Cortex of kidney (tissue), 1 donor: ENCODE measurements at places on chromosomes 16 and 17.
A peak's percentile ranks its signal among the peaks of the same experiment; 100 is the strongest.

- DNase-seq, result no peak
Observed at GRCh38 chr17:67554634-67555033, 163.1 kb upstream of the NOL11 start.

DNA sequence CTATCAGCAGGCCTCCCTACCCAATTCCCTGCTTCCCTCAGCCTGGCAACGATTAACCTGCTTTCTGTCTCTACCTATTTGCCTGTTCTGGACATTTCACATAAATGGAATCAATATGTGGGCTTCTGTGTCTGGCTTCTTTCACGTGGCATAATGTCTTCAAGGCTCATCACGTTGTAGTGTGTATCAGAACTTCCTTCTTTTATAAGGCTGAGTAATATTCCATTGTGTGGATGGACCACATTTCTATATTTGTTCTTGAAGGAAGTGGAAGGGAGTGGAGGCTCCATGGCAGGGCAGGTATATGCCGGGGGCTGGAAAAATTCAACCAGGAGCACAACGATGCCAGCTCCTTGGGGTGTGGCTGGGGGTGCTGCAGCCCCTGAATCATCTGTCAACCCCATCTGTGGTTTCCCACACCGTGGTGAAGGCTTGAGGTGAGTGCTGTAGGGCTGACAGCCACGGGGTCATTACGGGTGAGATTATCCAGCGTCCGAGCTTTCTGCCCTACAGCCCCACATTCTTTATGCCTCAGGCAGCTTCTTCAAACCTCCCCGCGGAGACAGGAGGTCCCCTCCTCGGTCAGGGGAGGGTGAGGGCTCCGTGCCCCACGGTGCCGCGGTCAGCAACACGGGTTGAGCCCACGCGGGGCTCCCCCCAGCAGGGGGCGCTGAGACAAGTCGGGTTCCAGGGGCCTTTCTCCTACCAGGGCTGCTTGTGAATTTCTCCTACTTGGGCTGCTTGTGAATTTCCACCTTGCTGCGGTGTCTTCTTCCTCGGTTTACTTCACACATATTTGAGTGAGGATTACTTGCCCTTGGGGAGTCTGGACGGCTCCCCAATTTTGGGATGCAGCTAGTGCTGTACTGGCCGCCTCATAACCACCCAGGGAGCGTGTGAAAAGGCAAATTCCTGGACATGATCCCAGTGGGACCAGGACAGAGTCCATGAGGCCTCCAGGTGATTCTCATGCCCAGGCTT, 18.3 kb upstream of the WFIKKN2 start:
- no peak for DNase-seq

DNA sequence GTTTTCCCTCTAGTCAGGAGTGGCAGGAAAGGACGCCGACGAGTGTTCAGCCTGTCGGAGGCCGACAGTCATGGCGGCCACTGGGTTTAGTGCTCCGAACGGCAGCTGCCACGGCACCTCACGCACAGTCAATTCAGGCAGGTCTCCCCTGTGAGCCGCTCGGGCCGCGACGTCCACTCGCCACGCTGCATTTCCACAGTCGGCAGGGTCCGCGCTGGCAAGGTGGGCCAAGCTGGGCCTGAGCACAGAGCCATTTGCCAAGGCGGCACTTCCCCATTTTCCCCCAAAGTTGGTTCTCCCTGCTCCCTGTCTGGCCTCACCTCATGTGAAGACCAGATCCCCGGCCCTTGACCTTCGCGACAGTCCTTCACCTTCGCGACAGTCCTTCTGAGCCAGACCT, 81.9 kb downstream of the SOCS1 start:
- DNase-seq, result no peak

GRCh38 chr17:72853440-72854415, 238.8 kb downstream of the SLC39A11 start:
- no peak for DNase-seq

- DNase-seq, result no peak
Observed at GRCh38 chr17:68674029-68674925, 73.1 kb upstream of the FAM20A start.

- DNase-seq, result no peak
Observed at GRCh38 chr16:16815641-16816040, 436.7 kb downstream of the NPIPA7 start.

- DNase-seq, result no peak
Observed at GRCh38 chr16:24800586-24800985, 45.2 kb upstream of the SLC5A11 start.

- DNase-seq, result no peak
Observed at GRCh38 chr17:28547096-28547622, 5.3 kb downstream of the UNC119 start.

- no peak for DNase-seq
Observed at GRCh38 chr16:11819798-11820197, 22.7 kb upstream of the ZC3H7A start.

GRCh38 chr17:61005358-61005757, 327.7 kb downstream of the BCAS3 start:
- no peak for DNase-seq

- no peak for DNase-seq
Observed at GRCh38 chr16:26651464-26651863, 415.3 kb upstream of the C16orf82 start.

- DNase-seq, result no peak
Observed at GRCh38 chr17:50328363-50329325, 17.3 kb upstream of the XYLT2 start.

DNA sequence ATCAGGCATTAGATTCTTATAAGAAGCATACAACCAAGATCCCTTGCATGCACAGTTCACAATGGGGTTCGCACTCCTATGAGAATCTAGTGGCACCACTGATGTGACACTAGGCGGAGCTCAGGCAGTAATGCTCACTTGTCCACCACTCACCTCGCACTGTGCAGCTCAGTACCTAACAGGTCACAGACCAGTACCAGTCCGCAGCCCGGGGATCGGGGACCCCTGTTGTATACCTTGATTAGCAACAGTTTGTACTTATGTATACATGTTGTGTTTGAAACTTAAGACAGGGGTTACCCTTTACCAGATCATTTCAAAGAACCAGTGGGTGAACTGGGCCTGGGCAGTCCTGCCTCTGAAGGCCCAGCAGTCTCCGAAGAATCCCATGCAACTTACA, 103.7 kb downstream of the PMP22 start:
- DNase-seq, result no peak

DNA sequence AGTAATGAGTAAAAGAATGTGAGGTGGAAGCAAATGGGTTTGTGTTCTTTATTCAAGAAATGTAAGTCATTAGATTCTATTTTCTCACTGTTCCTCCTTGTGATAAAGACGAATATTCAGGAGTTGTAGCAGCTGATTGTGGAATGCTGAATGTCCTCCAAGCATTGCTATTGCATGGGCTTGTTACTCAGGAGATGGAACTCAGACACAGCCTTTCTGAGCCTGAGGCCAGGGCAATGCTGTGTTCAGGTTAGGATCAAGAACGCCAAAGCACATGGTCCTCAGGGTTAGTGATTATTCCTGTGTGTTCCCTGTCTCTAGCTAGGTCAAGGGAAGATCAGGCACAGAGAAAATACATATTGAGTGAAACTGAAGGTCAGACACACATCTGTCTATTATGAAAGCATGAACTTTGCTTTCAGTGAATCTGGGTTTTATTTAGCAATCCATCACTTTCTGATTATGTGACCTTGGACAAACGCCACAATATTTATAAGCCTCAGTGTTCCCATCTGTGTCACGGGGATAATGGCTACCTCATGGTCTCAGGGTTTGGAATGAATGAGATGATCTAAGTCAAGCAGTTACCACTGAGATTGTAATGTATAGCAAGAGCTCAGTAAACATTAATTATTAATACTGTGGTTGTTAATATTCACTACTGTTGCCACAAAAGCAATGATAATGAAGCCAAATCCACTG, 426.8 kb upstream of the DYNLRB2 start:
- no peak for DNase-seq

- DNase-seq, result no peak
Observed at GRCh38 chr17:27199948-27200347, 94.0 kb upstream of the WSB1 start.

DNA sequence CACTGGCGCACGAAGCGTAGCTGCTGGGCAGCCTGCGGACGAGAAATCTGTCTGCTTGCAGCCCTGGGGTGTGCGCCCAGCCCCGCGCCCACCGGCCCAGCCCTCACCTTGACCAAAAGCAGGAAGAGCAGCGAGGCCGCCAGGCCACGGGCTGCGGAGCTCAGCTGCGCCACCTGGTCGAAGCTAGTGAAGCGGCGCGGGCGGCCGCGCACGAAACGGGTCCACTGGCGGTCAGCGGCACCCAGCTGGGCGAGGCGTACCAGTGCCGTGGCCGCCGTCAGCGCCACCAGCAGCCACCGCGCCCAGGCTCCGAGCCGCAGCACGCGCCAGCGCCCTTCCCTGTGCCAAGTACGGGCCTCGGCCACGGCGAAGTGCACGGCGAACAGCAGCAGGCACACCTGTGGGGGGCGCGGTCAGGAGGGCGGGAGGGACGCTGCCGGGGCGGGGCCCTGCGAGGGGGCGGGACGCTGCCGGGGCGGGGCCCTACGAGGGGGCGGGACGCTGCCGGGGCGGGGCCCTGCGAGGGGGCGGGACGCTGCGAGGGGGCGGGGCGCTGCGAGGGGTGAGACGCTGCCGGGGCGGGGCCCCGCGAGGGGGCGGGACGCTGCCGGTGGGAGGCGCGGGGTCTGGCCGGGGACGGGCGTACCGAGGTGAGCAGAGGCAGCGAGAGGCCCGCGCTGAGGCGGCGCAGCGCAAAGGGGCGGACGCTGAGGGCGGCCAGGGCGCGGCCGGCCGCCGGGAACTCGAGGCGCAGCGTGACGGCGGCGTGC, 43.2 kb downstream of the TSC2 start:
- peak; percentile 51 for DNase-seq

GRCh38 chr17:74079537-74080300, 123.8 kb upstream of the RPL38 start:
- DNase-seq, result no peak

- no peak for DNase-seq
Observed at GRCh38 chr17:39702901-39703893, 3.3 kb downstream of the ERBB2 start.

DNA sequence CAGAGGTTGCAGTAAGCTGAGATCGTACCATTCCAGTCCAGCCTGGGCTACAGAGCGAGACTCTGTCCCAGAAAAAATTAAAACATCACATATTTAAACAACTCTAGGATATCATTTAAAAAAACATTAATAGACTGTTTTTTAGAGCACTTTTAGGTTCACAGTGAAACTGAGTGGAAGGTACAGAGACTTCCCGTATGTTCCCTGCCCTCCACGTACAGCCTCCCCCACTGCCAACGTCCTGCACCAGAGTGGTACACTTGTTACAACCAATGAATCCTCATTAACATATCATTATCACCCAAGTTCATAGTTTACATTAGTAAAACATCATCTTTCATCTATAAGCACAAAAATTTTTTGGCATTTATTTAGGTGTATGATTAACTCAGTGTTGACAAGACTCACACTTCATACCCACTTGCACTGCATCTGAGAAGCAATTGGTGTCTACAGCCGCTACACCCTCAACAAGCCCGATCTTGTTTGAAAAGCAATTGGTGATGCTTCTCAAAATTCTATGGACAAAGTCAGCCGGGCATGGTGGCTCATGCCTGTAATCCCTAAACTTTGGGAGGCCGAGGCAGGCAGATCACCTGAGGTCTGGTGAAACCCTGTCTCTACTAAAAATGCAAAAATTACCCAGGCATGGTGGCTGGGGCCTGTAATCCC, 39.9 kb upstream of the STH start:
- DNase-seq, result no peak

DNA sequence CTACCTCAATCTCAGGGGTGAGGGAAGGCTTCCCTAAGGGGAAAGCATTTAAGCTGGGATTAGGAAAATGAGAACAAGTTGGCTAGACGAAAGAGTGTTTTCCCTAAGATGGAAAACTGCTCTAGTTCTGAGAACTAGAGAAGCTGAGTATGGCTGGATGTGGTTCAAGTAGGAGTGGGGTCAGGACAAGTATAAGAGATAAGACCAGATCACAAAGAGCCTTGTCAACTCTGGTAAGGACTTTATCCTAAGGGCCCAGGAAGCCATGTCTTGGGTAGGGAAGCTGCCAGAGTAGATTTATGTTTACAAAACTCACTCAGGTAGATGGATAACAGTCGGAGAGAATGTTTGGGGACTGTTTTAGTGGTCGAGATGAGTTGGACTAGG, 1.7 kb downstream of the ANKS4B start:
- no peak for DNase-seq

DNA sequence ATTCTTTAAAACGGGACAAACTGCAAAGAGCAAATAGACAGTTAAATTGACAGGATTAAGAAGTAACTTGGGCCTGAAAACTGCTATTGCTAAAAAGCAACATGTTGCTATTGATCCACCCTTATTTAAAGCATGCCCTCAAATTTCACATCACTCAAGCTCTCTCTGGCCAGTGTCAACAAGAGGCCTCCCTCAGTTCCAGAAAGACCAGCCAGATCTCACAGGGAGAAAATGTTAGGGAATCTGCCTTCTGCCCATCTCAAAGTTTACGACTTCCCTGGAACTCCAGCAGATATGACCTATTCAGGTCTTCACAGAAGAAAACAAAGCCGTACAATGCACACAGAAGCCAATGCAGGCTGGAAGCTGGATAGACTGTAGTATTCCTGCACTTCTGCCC, 8.9 kb downstream of the CFAP20 start:
- no peak for DNase-seq

DNA sequence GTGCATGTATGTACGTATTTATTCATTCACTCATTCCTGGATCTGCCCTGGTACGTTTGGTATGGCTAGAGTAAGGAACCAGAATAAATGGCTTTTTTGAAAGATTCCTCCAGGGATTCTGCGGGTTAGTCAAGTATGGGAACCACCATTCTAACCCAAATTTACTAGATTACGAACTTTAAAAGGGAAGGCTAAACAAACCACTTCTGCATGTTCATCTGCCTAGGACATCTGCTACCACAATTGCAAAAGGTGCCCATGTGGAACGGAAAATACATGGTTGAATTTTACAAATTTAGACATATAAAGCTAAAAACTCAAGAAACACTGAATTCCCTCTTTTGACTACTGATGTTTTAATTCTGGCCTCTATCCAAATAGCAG, 22.1 kb downstream of the CYTH1 start:
- no peak for DNase-seq

- DNase-seq, result no peak
Observed at GRCh38 chr17:51629232-51629631, 368.9 kb downstream of the UTP18 start.

GRCh38 chr17:74123350-74123749, 80.1 kb upstream of the RPL38 start:
- no peak for DNase-seq
